ENCODE measurements at places on chromosomes 7 and 10. TPM values are rescaled to one million over a fixed set of nuclear protein-coding genes. Genes with fewer than 3 reads are reported as not detected.

The PLEKHS1 gene
- total RNA-seq: not detected

- DNase-seq: no peak
Measured at GRCh38 chr10:131629026-131629770, 271.6 kb upstream of the PPP2R2D start.

DNA sequence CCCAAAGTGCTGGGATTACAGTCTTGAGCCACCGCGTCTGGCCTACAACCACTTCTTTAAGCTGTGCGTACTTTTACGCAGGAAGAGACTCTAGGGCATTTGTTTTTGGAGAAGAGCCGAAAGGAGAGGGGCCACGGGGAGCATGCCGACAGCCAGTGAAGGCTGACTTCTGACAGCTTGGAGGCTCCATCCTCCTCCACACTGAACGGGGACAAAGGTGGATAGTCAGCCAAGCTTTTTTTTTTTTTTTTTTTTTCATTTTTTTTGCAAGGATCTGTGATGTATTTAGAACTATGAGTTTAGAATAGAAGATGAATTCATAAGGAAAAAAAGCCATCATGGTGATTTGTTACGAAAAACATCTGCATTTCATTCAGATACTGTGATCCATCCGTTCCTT is 221.7 kb downstream of the ARHGAP21 start:
- peak; percentile 33 for DNase-seq

DNA sequence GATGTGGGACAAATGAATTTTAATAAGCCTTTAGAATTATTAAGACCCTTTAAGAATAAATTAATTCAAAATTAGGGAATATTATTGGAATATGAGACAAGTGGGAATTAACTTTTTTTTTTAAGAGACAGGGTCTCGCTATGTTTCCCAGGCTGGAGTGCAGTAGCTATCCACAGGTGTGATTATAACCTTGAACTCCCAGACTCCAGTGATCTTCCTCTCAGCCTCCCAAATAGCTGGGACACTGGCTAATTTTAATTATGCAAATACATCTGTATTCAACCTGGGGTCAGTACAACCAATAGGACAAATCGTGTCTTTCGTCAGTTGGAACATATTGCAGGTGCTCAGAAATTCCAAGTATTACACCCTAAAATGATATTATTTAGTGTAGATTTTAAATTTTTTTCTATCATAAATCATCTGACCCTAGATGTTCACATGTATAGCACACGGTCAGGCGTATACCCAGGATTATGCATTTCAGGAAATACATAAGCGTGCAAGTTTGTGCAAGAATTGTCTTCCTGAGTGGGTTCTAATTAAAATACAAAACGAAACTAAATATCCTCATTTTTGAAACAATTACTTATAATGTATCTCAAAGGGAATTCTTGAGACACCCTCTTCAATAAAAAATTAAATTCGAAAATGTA is 1.2 kb downstream of the NT5C3A start:
- DNase-seq: no peak

The MNX1 gene
- total RNA-seq: not detected

GRCh38 chr10:62619413-62619738 is 185.1 kb upstream of the ADO start:
- DNase-seq: peak; percentile 14

- DNase-seq: no peak
Measured at GRCh38 chr7:111460695-111461094, 101.6 kb downstream of the IMMP2L start.

The HOXA3 gene
- total RNA-seq: 1.5 TPM

The ADAM12 gene
- 33.9 TPM for total RNA-seq

DNA sequence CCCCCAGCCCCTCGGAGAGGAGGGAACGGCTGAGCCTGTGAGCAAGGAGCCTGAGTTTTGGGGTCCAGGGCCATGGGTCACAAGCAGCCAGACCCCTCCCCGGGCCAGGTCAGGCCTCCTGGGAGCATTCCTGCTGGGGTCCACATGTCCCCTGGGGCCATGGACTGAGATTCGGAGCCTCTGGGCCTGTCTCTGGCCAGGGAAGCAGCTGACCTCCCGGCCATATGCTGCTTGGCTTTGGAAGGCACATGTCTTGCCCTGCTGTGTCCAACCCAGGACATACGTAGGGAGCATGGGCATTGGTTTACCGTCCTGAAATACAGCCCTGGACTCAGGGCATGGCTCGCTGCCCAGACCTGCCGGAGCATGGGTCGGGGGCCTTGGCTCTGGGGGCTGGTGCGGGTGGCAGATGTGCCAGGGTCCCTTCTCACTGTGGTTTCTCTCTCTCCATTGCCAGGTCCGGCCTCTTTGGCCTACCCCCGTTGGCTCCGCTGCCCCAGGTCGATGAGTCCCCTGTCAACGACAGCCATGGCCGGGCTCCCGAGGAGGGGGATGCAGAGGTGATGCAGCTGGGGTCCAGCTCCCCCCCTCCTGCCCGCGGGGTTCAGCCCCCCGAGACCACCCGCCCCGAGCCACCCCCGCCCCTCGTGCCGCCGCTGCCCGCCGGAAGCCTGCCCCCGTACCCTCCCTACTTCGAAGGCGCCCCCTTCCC is 7.3 kb downstream of the PWWP2B start:
- DNase-seq: no peak

GRCh38 chr10:35598379-35598778 is 6.8 kb upstream of the GJD4 start:
- no peak for DNase-seq

The TWIST1 gene
- 31.2 TPM for total RNA-seq

The ADAM22 gene
- 0.51 TPM for total RNA-seq

DNA sequence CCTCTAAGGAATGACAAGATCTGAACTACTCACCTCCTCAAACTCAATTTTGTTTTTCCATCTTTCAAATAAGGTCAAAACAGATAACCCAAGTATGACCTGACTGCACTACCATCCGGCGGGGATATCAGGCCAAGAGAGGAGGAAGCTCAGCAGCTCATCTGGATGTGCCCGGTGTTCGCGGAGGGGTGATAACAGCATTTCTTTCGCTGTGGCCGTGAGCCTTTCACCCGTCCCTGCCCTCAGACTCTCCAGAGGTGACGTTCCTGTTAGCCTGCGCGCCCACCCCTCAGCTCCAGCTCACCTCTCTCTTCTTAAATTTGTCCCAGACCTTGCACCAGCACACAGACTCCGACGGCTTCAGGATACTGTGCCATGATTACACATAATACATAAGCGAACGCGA is 526 bp downstream of the ZNF248 start:
- peak; percentile 12 for DNase-seq

The NOBOX gene
- total RNA-seq: not detected

DNA sequence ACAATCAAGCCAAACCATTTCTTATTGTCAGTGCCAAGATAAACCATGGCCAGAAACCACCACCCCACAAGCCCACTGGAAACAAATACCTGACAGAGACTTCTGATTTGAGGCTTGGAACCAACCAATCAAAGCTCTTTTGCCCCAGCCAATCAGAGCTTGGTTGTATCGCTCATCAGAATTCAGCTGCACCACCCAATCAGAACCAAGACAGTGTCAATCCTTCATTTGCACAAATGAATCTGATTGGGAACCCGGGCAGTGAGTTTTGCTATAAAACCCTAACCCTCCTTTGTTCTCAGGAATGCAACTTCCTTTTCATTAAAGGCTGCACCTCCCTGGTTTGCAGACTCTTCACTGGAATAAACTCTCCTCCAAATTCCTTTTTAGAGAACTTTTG is 87.4 kb downstream of the ELAPOR2 start:
- peak; percentile 45 for DNase-seq

GRCh38 chr10:87798082-87798481 is 19.9 kb downstream of the ATAD1 start:
- no peak for DNase-seq

GRCh38 chr7:29247963-29248236 is 53.3 kb downstream of the CHN2 start:
- DNase-seq: no peak

The WIPF3 gene
- 0.33 TPM for total RNA-seq

GRCh38 chr7:111172564-111173257 is 81.8 kb downstream of the LRRN3 start:
- no peak for DNase-seq

The ANKRD61 gene
- total RNA-seq: 0.26 TPM

DNA sequence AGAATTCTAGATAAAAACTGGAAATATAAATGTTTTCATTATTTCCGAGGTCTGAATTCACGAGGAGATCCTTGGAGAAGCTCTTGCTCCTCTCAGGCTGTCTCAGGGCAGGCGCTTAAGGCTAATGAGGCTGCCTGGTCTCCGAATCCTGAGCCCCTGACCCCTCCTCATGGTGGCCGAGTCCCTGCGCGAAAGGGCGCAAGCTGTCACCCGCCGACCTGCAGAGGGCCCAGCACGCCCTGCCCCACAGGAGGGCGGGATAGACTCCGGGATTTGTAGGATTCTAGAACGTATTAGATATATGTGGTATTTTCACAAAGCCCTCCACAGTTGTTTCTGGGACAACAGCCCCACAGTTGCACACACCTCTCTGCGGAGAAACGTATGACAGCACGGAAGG is 284.1 kb downstream of the ABCA13 start:
- no peak for DNase-seq
